Kidney glomerular epithelial cell (primary cell): ENCODE measurements at places on chromosomes 1 and 21.

GRCh38 chr1:223811634-223812101, 34.1 kb downstream of the TP53BP2 start:
- peak; percentile 36 for DNase-seq

DNA sequence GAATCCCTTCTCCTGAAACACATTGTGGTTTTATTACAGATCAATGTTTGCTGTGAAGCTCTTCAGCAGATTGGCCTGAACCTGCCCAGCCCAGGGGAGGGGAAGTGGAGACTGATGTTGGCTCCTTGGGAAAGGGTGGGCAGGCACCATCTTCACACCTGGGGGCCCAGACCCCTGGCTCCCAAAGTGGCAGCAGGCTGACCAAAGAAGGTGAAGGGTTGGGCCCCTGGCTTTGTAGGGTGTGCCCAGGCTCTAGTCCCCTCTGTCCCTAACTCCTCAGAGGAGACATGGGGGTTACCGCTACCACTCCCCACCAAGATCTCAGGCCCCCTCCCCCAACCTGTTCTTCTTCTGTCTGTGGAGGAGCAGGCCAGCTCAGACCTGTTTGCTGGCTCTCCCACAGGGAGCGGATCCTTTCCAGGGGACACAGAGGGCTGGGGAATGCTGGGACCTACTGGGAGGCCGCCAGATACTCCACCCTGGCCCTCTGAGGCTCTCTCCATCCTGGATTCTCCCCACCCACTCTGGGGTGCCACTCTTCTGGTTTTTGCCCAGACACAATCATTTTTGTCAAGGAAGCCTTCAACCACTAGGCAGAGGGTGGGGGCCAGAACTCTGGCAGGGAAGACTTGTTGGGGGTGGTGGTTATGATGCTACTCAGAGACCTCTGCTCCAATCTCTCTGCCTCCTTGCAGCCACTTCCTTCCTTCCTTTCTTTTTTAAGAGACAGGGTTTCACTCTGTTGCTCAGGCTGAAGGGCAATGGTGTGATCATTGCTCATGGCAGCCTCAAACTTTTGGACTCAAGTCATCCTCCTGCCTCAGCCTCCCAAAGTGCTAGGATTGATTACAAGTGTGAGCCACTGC, 5.0 kb upstream of the EFNA3 start:
- no peak for DNase-seq

GRCh38 chr1:52904927-52905698, 16.4 kb downstream of the ECHDC2 start:
- DNase-seq = no peak

DNA sequence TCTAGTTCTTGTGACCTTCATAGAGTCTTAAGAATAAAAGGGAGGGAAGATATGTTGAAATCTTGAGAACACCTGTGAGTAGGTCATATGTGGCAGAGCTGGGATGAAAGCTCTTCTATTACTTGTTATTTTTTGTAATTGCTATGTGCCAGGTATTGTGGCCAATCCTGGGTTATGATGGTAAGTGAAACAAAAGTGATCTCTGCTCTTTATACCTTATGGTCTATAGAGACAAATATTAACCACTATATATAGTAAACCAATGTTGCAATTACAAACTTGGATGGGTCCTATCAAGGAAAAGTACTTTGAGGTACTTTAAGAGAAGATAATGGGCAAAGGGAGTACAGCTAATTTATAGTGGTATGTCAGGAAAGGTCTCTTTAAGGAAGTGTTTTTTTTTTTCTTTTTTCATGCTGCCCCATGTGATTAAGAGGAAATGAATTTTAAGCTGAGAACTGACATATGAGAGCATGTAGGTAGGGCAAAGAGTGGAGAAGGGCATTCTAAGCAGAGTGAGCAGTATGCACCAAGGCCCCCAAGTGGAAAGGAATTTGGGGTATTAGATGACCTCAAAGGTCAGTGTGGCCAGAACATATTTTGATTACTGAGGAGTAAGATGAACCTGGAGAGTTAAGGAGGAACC, 43.3 kb downstream of the POU2F1 start:
- peak; percentile 38 for DNase-seq

DNA sequence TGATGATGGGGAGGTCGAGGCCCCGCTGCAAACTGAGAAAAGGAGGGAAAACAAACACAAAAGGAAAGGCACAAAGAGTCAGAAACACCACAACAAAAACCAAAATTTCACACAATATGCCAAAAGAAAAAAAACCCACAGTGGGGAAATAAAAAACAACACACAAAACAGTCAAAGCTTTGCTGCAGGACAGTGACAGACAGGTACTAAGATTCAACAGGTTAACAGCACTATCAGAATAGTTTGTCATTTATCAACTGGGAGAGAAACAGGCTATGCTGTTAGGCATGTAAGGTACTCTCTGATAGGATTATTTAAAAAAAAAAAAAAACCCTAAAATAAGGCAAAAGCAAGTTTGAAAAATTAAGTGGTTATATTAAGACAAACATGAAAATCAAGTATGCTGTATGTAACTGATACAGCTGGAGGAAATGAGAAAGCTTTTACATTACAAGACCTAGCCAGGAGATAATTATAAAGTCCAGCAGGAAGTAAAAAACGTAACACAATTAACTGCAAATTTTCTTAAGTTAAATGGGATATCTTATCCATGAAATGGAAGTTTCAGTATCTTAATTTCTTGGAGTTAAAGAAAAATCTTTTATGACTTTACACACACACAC, 179.0 kb downstream of the EIF4G3 start:
- DNase-seq = no peak

DNA sequence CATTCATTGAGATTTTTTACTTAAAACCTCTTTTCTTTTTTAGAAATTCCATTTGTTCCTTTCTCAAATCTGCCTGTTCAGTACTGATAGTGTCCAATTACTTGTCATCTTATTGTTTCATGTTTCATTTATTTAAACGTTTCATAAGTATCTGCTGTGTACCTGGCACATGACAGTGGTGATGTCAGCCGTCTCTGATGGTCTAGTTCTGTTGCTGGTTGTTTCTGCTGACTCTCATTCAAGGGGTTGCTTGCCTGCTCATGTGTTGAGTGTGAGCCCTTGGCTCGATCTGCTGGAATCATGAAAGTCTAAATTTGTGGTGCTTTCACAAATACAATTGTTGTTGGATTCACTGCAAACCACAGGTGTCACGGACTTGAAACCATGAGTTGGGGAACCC, 25.5 kb upstream of the C2CD2 start:
- no peak for DNase-seq

- DNase-seq = peak; percentile 88
Observed at GRCh38 chr21:42414928-42415769, 11.4 kb downstream of the UBASH3A start.

DNA sequence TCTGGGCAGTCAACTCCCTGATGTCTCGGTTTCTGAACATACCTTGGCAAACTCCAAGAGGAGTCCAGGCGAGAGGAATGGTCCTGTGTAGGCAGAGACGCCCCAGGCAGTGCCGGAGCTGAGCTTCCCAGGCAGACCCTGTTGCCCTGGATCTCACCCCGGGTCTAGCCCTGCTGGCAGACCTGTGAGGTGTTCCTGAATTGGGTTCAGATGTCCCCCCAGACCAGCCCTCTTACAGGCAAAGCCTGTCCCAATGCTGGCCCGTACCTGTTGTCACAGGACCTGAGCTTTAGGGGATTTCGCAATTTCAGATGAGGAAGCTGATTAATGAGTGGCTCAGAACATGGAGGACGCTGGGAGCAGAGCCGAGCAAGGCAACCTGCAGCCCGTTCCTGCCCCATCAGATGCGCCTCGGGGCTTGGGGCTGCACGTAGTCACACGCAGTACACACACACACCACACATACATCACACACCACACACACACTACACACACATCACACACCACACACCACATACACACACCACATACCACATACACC, 38.5 kb upstream of the PDE9A start:
- peak; percentile 41 for DNase-seq

DNA sequence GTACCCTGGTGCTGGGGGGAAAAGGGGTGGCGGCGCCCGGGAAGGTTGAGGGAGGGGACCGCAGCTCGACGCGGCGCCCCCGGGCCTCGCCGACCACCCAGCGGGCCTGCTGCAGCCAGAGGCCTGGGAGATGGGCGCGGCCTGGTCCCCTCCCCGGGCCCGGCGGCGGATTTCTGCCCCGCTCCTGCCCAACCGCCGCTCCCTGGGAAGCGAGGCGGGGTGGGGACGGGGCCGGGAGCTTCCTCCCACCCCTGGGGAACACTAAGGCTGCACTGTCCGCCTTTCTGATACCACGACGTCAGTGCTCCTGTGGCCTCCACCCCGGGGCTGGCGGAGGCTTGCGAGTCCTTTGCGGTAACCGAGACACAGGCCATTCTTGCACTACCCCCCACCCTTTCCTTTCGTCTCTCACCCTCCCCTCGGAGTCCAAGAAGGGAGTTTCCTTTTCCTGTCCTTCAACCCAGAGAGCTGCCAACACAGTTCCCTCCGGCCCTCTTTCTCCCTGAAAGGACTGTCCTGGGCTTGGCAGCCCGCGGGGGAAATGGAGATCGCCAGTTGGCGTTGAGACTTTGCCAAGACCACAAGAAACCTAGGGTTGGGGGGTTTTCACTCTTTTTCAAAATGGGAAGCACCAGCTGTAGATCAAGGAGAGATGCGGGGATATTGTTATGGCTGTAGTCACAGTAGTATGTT, 742 bp downstream of the SH3GLB1 start:
- peak; percentile 44 for DNase-seq

DNA sequence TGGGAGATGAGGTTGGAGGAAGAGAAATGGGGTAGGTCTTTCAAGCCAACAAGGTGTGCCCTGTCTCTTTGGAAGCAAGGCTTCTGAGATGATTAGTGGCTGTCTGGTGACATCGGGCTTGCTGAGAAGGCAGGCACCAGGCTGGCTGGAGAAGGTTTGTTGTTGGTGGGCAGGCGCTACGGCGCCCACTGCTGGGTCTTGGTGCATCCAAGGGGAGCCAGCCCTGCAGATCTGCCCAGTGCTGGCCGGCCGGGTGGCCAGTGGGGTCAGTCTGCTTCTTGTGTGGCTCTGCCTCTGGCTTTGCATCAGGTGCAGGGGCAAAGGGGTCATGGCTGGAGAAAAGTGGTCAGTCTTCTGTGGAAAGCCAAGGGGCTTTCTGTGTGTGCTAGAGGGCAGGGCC, 126.2 kb downstream of the TLR5 start:
- DNase-seq = no peak

DNA sequence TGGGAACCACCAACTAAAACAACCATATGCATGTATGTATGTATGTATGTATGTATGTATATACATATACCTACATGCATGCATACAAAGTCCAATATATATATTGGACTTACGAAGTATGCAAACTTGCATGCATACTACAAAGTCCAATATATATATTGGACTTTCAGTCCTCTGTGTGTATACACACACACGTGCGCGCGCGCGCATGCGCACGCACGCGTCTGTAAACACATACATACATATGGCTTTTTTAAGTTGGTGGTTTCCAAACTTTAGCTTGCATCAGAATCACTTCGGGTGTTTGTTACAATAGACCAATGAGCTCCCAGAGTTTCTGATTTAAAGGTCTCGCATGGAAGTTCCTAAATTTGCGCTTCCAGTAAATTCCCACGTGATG, 197.5 kb upstream of the C1orf87 start:
- DNase-seq = no peak

DNA sequence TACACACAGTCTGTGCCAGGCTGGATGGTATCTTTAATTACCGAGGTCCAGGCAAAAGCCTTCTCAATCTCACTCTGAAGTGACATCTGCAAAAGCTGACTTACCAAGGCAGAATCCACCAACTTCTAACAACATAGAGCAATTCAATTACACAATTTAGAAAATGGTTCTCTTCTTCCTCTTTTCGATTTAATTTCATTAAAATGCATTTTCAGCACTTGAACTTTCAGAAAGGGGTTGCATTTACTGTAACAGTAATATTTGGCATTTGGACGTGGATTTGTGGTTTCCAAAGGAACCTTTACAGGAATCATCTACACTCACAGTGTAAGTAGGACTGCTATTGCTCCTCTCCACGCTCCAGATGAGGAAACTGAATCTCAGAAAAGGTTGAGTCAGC, 53.3 kb downstream of the ERO1B start:
- no peak for DNase-seq

DNA sequence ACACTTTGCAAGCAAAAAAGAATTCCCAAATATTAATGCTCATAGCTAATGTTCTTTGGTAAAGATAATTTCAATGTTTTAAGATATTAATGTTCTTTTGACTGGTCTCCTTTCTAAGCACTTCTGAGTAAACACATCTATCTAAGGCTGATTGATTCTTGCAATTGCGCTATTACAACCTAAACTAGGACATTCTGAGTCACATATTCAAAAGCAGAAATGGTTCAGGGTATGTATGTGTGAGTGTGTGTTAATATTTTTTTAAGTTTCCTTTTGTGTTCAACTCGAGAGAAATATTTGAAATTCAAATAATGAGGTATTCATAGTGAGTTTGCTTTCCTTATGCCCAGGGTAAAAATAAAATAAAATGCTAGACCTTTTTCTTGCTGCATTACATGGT, 203.6 kb upstream of the GRIK3 start:
- DNase-seq = no peak

GRCh38 chr1:171740356-171740863, 1.5 kb downstream of the VAMP4 start:
- no peak for DNase-seq

- DNase-seq = no peak
Observed at GRCh38 chr1:206842854-206843253, 22.6 kb upstream of the IL20 start.

DNA sequence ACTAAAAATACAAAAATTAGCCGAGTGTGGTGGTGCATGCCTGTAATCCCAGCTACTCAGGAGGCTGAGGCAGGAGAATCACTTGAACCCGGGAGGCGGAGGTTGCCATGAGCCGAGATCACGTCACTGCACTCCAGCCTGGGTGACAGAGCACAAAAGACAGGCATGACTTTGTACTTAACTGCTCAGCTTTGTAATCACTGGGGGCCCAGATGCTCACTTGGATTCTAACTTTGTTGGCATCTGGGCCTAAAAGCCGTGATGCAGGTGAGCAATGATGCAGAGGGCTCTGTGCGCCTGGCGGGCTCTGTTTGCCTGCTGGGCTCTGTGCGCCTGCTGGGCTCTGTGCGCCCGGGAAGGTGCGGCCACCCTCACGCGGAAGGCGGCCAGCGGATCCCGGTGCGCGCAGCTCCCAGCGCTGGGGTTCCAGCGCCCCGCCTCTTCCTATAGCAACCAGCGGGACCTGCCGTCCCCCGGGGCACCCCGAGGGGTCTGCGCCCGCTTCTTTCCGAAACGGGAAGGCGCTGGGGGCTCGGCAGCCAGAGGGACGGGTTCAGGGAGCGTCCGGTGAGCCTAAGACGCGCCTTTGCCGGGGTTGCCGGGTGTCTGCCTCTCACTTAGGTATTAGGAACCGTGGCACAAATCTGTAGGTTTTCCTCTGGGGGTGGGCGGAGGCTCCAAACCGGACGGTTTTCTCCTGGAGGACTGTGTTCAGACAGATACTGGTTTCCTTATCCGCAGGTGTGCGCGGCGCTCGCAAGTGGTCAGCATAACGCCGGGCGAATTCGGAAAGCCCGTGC, 31.7 kb downstream of the PRMT2 start:
- peak; percentile 16 for DNase-seq

DNA sequence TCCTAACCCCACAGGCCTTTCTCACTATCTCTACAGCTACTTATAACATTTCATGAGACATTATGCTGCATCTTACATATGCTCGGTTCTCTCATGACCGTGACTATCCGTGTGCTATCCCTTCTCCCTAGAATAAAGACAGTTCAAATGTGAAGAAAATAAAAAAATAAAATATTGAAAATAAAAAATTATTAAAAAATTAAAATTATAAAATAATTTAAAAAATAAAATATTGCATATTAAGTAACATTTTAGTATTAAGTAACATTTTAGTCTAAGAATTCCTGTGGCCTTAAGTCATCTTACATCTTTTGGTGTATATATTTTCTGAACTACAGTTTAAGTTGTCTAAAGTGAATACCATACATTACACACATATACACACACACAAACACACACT, 415.5 kb downstream of the DPYD start:
- no peak for DNase-seq
